Activated naive CD8-positive, alpha-beta T cell treated with anti-CD3 and anti-CD28 coated beads for 36 hours (primary cell): ENCODE measurements at places on chromosomes 7 and 10. TPM values are rescaled to one million over a fixed set of nuclear protein-coding genes. Genes with fewer than 3 reads are reported as not detected.

DNA sequence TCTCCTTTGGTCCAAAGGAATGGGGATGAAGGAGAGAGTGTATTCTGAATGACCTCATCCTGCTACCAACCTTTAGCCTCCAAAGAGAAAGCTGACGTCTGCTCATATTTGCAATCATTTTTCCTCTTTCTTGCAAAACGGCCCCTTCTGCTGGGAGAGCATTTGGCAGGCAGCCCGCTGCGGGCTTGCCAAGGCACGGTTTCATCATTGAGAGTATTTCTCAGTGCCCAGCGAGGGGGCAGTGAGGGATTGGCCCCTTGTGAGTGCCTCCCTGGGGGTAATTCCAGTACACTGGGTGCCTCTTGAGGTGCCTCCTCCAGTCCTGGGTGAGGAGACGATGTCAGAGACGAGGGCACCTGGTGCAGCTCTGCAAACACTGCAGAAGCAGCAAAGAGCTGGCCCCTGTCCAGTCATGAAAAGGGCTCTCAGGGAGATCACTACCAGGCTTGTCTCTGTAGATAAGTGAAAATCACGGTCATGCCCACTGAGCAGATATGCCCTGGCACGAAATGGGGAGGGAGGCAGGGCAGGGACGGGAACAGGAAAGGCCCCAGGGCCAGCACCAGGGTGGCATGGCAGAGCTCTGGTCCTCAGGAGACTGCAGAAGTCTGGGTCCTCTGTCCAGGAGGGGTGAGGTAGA, 48.7 kb upstream of the SHH start:
- H3K4me3 ChIP-seq: no peak overlapping the region
- DNase-seq: no peak
- no peak overlapping the region for H3K27ac ChIP-seq
- H3K36me3 ChIP-seq: no peaks in the 10 kb centered on the region
- H3K27me3 ChIP-seq: peaks cover 24% of the 10 kb centered on the region

DNA sequence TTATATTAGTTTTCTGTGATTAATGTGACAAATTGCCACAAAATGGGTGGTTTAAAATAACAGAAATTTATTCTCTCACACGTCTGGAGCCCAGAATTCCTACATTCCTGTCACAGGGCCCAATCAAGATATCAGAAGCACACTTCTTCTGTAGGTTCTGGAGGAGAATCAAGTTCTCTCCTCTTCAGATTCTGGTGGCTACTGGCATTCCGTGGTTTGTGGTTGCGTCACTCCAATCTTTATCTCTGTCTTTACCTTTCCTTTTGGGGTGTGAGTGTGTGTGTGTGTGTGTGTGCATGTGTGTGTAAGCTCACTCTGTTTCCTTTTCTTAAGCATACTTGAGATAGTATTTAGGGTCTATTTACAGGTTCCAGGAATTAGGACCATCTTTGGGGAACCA, 115.5 kb upstream of the DKK1 start:
- H3K4me3 ChIP-seq: no peak overlapping the region
- no peak overlapping the region for H3K27ac ChIP-seq
- H3K4me1 ChIP-seq: no peaks in the 10 kb centered on the region
- DNase-seq: no peak
- H3K36me3 ChIP-seq: no peaks in the 10 kb centered on the region
- no peaks in the 10 kb centered on the region for H3K27me3 ChIP-seq

- H3K27me3 ChIP-seq: peaks cover 17% of the 10 kb centered on the region
- no peaks in the 10 kb centered on the region for H3K36me3 ChIP-seq
- peak overlapping the region; percentile 64 for H3K27ac ChIP-seq
- peaks cover 26% of the 10 kb centered on the region for H3K4me1 ChIP-seq
Observed at GRCh38 chr7:43735802-43736603, 6.7 kb upstream of the COA1 start.

DNA sequence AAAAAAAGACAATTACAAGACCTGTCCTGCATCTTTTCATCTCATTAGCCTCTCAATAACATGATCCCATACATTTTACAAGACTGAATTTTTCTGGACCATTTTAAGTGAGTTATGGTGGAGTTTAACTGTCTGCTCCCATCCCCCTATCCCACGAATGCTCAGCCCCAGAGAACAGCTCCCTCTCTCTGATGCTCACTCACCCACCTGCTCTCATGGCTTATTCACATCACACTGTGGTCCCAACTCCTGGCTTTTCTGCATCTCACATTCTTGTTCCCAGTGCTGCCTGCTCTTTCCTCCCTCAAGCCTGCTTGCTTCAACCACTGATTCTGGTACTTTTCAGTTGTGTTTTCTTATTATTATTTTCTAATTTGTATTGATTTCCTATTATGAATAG, 20.4 kb upstream of the CCSER2 start:
- no peak overlapping the region for H3K4me3 ChIP-seq
- H3K27me3 ChIP-seq: peaks cover 3% of the 10 kb centered on the region
- no peak overlapping the region for H3K27ac ChIP-seq
- no peak for DNase-seq
- H3K36me3 ChIP-seq: no peaks in the 10 kb centered on the region

DNA sequence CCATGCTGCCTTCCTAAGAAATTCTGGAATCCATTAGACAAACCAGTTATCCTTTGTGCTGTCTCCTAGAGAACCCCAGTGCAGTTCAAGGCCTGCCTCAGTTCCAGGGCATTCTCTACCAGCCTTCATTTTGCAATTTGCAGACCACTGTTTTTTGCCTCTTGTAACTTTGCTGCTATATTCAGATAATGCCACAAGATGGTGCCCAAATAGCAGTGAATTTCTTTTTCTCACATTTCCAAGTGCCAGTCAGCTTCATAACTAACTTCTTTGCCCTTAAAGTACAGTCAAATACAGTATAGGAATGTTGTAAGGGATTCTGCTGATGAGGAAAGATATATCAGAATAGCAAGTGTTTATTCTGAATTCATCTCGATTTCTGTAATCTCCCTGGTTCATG, 25.2 kb downstream of the LOXL4 start:
- H3K4me3 ChIP-seq: no peak overlapping the region
- H3K27me3 ChIP-seq: no peaks in the 10 kb centered on the region
- H3K36me3 ChIP-seq: peaks cover 23% of the 10 kb centered on the region
- H3K27ac ChIP-seq: no peak overlapping the region
- DNase-seq: no peak

GRCh38 chr10:131797626-131798025, 103.2 kb upstream of the PPP2R2D start:
- H3K4me3 ChIP-seq: no peak overlapping the region
- H3K4me1 ChIP-seq: no peaks in the 10 kb centered on the region
- no peaks in the 10 kb centered on the region for H3K36me3 ChIP-seq
- H3K27ac ChIP-seq: no peak overlapping the region

- H3K4me1 ChIP-seq: peaks cover 22% of the 10 kb centered on the region
- no peaks in the 10 kb centered on the region for H3K27me3 ChIP-seq
- no peak for DNase-seq
Observed at GRCh38 chr7:137875746-137876145, 29.0 kb upstream of the DGKI start.

- H3K27me3 ChIP-seq: peaks cover 18% of the 10 kb centered on the region
- no peak overlapping the region for H3K4me3 ChIP-seq
- no peaks in the 10 kb centered on the region for H3K36me3 ChIP-seq
Observed at GRCh38 chr7:98562381-98562823, 54.7 kb upstream of the NPTX2 start.

DNA sequence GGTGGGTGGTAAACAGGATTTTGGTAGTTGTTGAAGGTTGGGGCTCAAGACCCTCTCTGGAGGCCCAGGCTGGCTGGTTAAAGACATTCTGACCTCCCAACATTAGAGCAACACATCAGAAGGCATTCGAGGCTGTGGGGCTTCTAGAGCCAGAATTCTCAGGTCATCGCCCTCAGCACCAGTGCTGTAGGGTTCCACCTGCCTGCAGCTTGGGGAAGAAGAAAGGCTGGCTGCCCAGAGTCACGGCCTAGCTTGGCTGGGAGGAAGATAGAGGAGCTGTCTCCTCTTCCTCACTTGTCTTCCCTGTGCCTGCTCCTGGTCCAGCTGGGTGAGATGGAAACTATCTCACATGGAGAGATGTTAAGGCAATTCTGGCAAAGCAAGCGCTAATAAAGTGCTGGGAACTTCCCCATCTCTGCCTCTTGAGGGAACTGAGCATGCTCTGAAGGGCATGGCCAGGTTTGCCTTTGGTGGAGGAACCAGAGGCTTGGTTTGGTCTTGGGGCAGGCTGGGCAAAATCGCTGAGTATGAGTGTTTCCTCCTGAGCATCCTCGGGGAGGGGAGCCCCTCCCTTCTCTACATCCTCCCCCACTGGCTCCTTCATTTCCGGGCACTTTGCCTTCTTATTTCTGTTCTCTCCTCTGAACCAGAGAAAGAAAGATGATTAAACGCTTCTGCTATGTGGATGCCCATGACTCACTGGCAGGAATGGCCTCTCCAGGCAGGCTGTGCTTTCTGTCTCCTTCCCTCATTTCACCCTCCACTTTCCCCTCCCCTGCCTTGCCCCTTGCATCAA, 509.0 kb upstream of the PODXL start:
- H3K27me3 ChIP-seq: no peaks in the 10 kb centered on the region
- no peaks in the 10 kb centered on the region for H3K36me3 ChIP-seq
- H3K4me3 ChIP-seq: no peak overlapping the region
- H3K27ac ChIP-seq: no peak overlapping the region
- H3K4me1 ChIP-seq: no peaks in the 10 kb centered on the region

The COL17A1 gene
- not detected for total RNA-seq

The PLPP4 gene
- total RNA-seq: not detected
